H1 (cell line): ENCODE measurements at places on chromosomes 5 and 9.

- peaks cover 2% of the 10 kb centered on the region for H3K4me1 ChIP-seq
- H3K27ac ChIP-seq = no peak overlapping the region
- H3K27me3 ChIP-seq = no peaks in the 10 kb centered on the region; the same call in 1 of the 2 replicates
- H3K36me3 ChIP-seq = no peaks in the 10 kb centered on the region
- DNase-seq = no peak
Measured at GRCh38 chr9:99003308-99003707, 59.6 kb downstream of the COL15A1 start.

DNA sequence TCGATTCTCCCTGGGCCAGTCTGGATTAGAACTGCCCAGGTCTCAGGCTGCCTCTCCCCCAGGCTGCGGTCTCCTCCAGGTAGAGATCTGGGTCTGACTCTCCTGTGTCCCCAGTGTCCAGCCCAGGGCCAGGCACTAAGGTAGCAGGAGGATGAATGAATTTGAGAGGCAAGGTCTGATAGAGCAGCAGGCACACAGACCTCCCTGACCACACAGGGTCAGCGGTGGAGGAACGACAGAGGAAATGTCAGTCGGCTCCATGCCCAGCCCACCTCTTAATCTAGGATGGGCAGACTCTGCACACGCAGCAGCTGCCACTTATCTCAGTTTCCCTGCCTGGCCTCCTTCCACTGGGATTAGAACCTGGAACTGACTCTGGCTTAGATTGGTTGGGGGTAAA, 272.7 kb upstream of the MVB12B start:
- no peak overlapping the region for H3K4me3 ChIP-seq
- no peaks in the 10 kb centered on the region; the same call in 1 of the 2 replicates for H3K4me1 ChIP-seq
- H3K27ac ChIP-seq = no peak overlapping the region
- H3K27me3 ChIP-seq = no peaks in the 10 kb centered on the region; the same call in 1 of the 2 replicates
- no peaks in the 10 kb centered on the region for H3K36me3 ChIP-seq

GRCh38 chr5:178902849-178903248, 7.1 kb downstream of the ZFP2 start:
- no peaks in the 10 kb centered on the region for H3K4me1 ChIP-seq
- no peaks in the 10 kb centered on the region for H3K27me3 ChIP-seq
- no peak overlapping the region for H3K4me3 ChIP-seq
- DNase-seq = no peak
- no peak overlapping the region for H3K27ac ChIP-seq
- no peaks in the 10 kb centered on the region for H3K36me3 ChIP-seq

GRCh38 chr9:122219856-122220672, 8.7 kb downstream of the LHX6 start:
- peak overlapping the region; percentile 59 for H3K4me3 ChIP-seq
- no peaks in the 10 kb centered on the region for H3K36me3 ChIP-seq
- DNase-seq = peak; percentile 69
- H3K27ac ChIP-seq = no peak overlapping the region
- H3K4me1 ChIP-seq = peaks cover 5% of the 10 kb centered on the region

DNA sequence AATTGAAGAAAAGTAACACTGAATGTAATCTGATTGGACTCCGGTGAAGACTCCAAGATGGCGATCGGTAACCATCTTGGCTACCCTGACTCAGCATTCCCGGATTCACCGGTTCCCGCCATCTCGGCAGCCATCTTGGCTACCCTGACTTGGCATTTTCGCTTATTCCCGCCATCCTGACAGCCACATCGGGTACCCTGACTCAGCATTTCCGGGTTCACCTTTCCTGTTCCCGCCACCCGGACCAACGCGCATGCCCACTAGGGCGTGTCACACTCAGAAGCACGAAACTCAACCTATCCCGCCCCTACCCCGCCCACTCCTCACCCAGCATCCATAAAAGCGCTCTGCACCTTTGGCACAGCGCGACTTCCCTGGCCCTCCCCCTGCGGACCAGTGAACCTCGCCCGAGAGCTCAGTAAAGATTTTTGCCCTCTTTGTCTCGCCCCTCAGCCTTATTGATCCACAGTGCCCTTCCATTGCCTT, 17.2 kb downstream of the SPTLC1 start:
- no peaks in the 10 kb centered on the region for H3K27me3 ChIP-seq
- 0 out of 2 replicates have a peak, but pooled peaks cover 5% of the 10 kb centered on the region for H3K36me3 ChIP-seq
- no peak overlapping the region for H3K4me3 ChIP-seq
- no peaks in the 10 kb centered on the region for H3K4me1 ChIP-seq

DNA sequence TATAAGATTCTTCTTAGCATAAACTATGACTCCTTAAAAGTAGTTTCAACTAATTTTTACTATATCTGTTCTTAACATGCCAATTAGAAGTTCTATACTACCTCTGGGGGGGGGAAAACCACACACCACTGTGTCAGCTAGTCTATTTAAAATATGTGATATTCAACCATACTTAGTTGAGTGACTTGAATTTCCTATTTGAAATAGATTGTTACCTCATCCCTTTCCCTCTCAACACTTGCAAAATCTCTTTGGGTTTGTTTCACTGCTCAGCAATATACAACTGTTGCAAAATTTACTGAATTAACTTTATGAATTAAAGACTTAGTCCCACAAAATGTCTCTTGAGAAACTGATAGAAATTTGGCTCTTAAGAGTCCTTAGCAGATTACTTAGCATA, 151.1 kb upstream of the POU5F2 start:
- DNase-seq = no peak
- H3K27me3 ChIP-seq = peaks cover 1% of the 10 kb centered on the region
- H3K4me1 ChIP-seq = no peaks in the 10 kb centered on the region
- H3K4me3 ChIP-seq = no peak overlapping the region

GRCh38 chr5:143054480-143054941, 284.3 kb downstream of the ARHGAP26 start:
- H3K4me3 ChIP-seq = no peak overlapping the region
- H3K27ac ChIP-seq = no peak overlapping the region
- H3K4me1 ChIP-seq = peaks cover 2% of the 10 kb centered on the region
- H3K36me3 ChIP-seq = peaks cover 8% of the 10 kb centered on the region; the same call in 1 of the 2 replicates
- no peak for DNase-seq
